ENCODE measurements at places on chromosomes 16 and 17.

- DNase-seq: no peak
These were observed 56.4 kb upstream of the IRX3 start for GRCh38 chr16:54342966-54343365.

DNA sequence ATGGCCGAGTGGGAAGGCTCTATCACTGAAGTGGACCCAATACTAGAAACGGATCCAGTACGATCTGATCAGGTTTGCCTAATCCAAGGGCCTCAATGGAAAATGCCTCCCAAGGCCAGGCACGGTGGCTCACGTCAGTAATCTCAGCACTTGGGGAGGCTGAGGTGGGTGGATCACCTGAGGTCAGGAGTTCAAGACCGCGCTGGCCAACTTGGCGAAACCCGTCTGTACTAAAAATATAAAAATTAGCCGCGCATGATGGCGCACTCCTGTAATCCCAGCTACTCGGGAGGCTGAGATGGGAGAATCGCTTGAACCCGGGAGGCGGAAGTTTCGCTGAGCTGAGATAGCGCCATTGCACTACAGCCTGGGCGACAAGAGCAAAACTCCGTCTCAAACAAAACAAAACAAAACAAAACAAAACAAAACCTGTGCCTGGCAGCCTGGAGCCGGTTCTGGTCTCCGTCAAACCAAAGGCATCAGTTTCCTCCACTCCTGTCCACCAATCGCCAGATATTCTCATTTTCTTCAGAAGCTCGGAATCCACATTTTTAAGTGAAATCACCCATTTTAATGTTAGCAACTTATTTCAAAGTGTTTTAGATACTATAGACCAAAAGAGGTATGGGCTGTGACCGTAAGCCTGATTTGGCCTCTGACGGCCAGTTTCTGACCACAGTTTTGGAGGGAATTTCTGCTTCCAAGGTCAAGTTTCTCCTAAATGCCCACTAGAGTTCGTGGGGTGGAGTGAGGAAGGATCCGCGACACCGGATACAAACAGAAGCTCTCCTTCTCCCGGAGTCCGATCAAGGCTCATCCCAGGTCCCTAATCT is 664 bp downstream of the NQO1 start:
- DNase-seq: no peak

- no peak for DNase-seq
These were observed 168.5 kb downstream of the BCAS3 start for GRCh38 chr17:60846175-60846574.

- DNase-seq: no peak
These were observed 24.7 kb downstream of the AXIN2 start for GRCh38 chr17:65536573-65537342.

GRCh38 chr17:65743308-65743655 is 181.8 kb upstream of the AXIN2 start:
- no peak for DNase-seq

DNA sequence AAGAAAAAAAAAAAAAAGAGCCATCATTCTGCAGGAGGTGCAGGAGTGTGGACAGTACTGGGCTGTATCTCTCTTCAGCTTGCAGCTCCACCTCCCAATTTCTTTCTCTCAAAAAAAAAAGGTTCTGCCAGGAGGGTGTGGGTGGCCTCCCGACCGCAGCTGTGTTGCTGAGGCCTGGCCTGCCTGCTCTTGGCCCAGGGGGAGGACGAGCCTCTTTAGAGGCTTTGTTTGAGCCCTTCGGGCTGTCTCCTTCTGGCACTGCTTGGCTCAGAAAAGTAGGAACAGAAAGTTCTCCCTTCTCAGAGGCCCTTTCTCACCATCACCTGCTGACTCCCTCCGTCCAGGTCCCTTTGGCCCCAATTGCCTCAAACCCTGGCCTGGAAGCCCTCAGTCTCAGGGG is 22.2 kb upstream of the C17orf107 start:
- DNase-seq: no peak

GRCh38 chr17:28712032-28712704 is 480 bp upstream of the PROCA1 start:
- DNase-seq: no peak

GRCh38 chr17:82269138-82269881 is 4.2 kb downstream of the CSNK1D start:
- DNase-seq: no peak

DNA sequence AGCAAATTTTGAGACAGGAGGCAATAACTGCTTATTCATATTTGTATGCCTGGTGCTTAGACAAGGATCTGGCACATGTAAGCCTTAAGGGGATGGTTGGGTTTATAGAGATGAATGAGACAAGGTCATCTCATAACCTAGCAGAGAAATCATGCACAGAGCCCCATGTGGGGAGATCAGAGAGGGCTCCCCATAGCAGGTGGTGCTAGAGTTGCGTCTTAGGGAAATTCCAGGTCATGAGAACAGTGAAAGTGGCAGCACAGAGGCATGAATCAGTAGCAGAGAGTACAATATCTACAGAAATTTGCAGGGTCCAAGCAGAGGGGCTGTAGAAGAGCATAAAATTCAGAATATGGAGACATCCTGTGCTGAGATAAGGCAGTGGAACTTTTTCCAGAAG is 57.3 kb downstream of the SLC6A2 start:
- no peak for DNase-seq

DNA sequence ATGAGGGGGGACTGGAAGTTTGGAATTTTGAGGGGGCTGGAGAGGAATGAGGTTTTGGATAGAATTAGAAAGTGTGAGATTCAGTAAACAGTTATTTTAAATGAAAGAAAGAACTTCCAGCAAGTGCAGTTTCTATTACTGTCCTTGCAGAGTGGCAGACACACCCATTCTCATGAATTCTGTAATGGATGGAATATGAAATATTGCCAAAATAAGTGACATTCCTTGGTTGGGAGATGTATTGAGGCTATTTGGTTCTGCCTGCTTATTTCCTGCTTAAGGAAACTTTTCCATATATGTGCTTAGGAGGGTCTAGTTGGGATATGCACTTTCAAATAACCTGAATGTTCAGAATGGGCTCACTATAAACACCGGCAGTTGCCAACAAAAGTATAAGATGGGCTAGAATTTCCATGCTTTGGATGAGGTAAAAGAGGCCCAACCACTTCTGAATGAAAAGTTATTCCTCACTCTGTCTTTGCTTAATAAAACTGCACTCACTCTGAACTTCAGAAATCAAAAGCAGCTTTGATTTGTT is 434.4 kb downstream of the CA10 start:
- no peak for DNase-seq

GRCh38 chr17:27630607-27631410 is at the start of gene LGALS9:
Gene LGALS9 (plus strand): TSS chr17:27631188. CDS start chr17:27631266, 78 bp downstream.
- no peak for DNase-seq

Data from dermis microvascular lymphatic vessel endothelial cell (primary cell).